NCI-H187 (cell line): ENCODE measurements at places on chromosomes 5 and 9.

DNA sequence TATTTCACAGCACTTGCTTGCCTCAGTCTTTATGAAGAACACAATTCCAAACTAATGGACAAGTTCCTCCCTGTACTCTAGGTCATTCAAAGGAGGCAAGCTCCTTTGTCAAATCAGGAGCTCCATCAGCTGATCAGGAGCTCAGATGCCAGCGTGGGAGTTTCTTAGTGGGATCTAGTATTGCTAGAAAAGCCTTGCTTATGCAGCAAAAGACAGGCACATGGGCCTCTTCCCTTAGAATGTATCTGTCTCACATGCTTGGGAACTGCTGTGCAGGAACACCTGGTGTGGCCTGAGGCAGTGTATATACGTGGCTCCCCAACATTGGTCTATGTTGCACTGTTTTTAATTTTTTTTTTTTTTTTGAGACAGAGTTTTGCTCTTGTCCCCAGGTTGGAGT, 21.4 kb upstream of the HAVCR1 start:
- DNase-seq = no peak

DNA sequence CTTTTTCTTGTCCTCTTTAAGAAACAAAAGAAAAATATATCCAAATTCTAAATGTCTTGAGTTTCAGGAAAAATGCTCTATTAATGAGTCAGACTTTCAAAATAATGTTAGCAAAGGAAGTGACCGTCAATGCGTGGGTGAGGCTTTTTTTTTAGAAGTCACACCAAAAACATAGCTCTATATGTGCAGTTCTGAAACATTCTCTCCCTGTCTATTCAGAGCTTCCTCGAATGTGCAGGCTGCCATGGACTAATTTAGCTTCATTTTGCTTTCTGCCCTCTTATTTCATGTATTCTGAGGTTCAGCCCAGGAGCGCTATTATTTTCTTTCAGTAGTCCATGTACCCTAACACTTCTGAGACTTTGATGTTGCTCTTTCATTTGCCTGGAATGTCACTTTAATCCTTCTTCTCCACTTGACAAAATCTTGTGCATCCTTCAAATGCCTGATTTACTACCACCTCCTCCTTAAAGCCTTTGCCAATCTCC, 72.5 kb upstream of the RASA1 start:
- no peak for DNase-seq

GRCh38 chr9:33233626-33234342, 6.2 kb upstream of the SPINK4 start:
- DNase-seq = no peak

GRCh38 chr9:133656211-133657119, 20.3 kb downstream of the DBH start:
- DNase-seq = no peak

DNA sequence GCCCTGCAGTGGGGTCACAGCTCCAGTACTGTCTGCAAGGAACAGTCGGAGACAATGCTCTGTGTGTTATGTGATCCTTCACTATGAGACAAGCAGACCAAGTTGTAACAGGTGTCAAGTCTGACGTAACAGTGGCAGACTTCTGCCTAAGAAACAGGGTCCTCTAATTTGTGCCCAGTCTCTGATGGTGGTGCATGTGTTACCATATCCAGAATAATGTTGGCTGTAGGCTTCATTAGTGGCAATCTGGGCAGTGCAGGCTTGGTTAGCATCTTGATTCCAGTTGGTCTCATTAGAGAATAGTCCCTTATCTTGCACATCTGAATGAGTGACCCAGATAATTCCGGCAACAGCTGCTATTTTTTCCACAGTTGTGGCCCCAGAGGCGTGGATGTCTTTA, 33.8 kb downstream of the ZNF131 start:
- DNase-seq = no peak
